Hematopoietic multipotent progenitor cell treated with erythropoietin and hydrocortisone succinate and interleukin-3 and kit ligand, for 8 days (in vitro differentiated cells): ENCODE measurements at places on chromosomes 5 and 9.

- no peak for DNase-seq
These were observed 47.6 kb upstream of the EGFL7 start for GRCh38 chr9:136614967-136615623.

DNA sequence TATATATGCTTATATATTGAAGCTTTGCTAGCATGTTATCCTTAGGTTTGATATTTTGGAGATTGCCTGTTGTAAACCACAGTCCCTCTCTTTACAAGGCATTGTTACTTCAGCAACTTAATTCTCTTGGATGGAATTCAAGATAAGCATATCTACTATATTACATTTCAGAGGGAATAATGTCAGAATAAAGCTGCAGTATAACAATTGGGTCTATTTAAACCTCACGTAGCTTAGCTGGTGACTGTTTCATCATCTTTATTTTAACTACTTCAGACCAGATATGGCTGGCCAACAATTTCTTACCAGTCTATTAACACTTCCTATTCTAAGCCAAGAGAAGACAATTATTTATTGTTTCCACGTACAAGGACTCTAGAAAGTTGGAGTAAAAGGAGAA lies 27.1 kb downstream of the ZCCHC10 start:
- DNase-seq = no peak

DNA sequence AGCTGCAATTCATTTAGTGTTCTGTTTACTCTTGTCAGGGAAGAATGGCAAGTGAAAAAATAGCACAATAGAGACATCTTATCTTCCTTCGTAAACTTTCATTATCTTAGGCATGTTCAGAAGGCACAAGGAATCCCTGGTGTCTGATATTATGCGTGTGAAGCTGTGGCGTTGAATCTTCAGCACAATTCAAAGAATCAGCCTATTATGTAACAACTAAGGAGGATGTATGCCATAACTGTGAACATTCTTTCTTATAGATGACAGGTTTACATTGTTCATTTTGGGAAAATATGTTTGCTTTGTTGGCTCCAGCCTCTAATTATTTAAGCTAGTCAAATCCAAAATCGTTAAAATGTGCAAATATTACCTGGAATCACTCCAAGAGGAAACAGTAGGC lies 446.1 kb downstream of the ANXA1 start:
- DNase-seq = no peak

DNA sequence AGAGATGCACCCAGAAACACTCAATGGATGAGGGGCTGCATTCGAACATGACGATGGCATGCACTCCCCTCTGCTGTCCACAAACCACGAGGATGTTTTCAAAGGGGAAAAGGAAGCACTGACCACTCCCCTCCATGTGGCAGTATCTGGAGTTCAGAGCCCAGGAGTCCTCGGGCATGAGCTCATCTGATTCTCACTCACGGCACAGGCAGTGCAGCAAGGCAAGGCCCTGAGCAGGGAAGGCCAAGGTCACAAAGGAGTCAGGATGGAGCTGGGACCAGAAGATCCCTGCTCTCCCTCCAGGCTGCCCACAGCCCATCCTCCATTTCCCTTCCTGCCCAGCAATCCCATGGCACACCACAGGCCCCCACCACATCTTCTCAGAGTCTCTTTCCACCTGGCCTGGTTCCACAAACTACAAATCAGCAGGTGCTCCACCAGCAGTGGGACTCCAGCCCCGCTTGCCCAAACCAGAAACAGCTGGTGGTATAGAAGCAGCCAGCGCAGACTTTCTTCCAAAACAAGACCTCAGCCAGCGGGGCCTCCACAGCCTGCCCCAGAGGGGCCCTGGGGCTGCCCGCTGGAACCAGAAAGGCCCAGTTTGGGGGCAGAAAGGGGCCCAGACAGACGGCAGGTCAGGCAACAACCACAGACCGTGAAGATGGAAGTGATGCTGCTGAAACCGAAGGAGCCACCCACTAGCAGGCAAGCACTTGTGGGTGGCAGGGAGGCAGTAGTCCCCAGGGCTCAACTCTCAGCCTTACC lies 12.2 kb downstream of the TNIP1 start:
- DNase-seq = no peak

- DNase-seq = no peak
These were observed 83.3 kb upstream of the RETREG1 start for GRCh38 chr5:16700081-16700480.

GRCh38 chr5:102414448-102414847 lies 84.4 kb downstream of the SLCO6A1 start:
- DNase-seq = no peak

GRCh38 chr5:7690557-7690956 lies 160.4 kb downstream of the CFAP90 start:
- DNase-seq = no peak

DNA sequence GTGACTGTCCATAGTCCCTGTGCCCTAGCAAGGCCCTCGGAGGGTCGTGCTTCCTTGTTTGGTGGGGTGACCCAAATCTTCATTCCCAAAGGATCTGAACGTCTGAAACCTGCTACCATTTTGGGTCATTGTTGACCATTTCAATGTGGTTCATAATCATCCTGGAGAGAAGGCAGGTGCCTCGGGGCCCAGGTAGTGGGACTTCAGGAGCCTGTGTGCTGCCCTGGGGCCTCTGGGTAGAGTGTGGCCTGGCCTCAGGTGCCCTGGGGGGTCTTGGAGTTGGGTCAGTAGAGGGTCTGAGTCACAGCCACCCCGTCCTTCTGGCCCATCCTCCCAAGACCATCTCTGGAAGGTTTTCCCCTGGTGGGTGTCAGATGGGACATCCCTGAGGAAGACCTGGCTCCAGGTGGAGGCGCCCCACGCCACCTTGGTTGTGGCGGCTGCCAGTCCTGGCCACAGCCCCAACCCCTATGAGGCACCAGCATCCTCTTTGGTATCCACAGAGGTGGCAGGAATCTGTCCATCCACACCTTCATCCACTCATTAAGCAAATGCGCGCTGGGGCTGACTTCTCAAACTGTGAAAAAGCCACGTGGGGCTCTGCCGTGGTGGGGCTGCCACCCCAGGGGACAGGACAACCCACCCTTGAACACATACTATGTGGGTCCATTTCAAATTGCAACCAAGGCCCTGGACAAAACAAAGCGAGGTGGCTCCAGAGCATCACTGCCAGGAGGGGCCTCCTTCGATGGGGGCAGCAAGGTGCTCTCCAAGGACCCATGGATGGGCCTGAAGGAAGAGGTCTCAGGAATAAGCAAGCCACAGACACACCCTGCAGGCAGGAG lies 41.6 kb upstream of the FCN1 start:
- no peak for DNase-seq

- no peak for DNase-seq
These were observed 141.0 kb downstream of the DCP2 start for GRCh38 chr5:113117543-113118115.

DNA sequence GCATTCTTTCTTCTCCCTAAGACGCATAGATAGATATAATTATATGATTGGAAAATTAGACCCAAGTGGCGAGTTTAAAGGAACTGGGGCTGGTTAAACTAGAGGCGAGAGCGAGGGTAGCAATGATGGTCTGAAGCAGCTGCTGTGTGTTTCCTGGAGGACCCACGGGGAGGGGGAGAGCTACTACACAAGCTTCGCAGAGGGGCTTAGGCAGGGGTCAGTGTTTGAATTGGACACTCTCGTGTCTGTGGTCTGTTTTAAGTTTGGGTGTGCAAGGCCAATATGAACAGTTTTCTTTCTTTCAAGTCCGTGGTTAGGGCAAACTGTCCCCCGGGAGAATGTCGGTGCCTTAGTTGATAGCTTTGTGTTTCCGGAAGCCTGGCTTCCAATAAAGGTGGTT lies 43.1 kb downstream of the PDZD2 start:
- no peak for DNase-seq

- no peak for DNase-seq
These were observed 1.9 kb downstream of the KIAA1191 start for GRCh38 chr5:176359658-176360057.

GRCh38 chr5:124477577-124477976 lies 268.9 kb downstream of the ZNF608 start:
- no peak for DNase-seq

- DNase-seq = no peak
These were observed 12.6 kb downstream of the DNAJC21 start for GRCh38 chr5:34941936-34942335.

- DNase-seq = no peak
These were observed 72.2 kb downstream of the PRDM9 start for GRCh38 chr5:23579566-23579965.

- DNase-seq = no peak
These were observed 224.6 kb upstream of the ARRDC3 start for GRCh38 chr5:91607675-91608074.

GRCh38 chr5:95903838-95904237 lies 57.8 kb downstream of the ELL2 start:
- DNase-seq = no peak

GRCh38 chr9:136313111-136314055 lies 9.5 kb upstream of the CCDC187 start:
- DNase-seq = no peak

- no peak for DNase-seq
These were observed 25.1 kb downstream of the PUM3 start for GRCh38 chr9:2818804-2819121.

GRCh38 chr5:35626108-35626507 lies 8.4 kb downstream of the SPEF2 start:
- DNase-seq = no peak
